Amniotic epithelial cell (primary cell): ENCODE measurements at places on chromosomes 4 and X.
A peak's percentile ranks its signal among the peaks of the same experiment; 100 is the strongest.

DNA sequence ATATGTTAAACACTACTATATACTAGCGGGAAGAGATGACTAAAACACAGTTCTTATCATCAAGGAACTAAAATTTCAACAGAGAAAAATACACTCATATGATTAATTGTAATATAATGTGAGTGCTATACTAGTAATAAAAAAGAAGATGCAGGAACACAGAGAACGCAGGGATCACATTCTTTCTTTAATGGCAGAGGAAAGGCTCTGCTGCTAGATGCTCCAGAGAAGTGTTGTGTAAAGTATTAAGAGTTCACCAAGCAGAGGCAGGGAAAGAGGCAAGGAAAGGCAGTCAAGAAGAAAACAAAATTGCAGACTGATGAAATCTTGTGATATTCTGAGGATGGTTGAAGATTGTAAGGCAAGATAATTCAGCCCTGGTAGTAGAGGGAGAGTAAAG lies 394.7 kb downstream of the PDGFC start:
- peak; percentile 60 for DNase-seq

- no peak for DNase-seq
Measured at GRCh38 chrX:39491548-39492297, 606.0 kb downstream of the BCOR start.

DNA sequence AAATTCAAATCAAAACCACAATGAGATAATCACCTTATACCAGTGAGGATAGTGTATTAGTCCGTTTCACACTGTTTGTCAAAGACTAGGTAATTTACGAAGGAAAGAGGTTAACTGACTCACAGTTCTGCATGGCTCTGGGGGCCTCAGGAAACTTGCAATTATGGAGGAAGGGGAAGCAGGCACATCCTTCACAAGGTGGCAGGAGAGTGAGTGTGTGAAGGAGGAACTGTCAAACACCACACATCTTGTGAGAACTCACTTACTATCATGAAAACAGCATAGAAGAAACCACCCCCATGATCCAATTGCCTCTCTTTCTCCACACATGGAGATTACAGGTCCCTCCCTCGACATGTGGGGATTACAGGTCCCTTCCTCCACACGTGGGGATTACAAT lies 54.7 kb upstream of the TRPC5 start:
- no peak for DNase-seq

DNA sequence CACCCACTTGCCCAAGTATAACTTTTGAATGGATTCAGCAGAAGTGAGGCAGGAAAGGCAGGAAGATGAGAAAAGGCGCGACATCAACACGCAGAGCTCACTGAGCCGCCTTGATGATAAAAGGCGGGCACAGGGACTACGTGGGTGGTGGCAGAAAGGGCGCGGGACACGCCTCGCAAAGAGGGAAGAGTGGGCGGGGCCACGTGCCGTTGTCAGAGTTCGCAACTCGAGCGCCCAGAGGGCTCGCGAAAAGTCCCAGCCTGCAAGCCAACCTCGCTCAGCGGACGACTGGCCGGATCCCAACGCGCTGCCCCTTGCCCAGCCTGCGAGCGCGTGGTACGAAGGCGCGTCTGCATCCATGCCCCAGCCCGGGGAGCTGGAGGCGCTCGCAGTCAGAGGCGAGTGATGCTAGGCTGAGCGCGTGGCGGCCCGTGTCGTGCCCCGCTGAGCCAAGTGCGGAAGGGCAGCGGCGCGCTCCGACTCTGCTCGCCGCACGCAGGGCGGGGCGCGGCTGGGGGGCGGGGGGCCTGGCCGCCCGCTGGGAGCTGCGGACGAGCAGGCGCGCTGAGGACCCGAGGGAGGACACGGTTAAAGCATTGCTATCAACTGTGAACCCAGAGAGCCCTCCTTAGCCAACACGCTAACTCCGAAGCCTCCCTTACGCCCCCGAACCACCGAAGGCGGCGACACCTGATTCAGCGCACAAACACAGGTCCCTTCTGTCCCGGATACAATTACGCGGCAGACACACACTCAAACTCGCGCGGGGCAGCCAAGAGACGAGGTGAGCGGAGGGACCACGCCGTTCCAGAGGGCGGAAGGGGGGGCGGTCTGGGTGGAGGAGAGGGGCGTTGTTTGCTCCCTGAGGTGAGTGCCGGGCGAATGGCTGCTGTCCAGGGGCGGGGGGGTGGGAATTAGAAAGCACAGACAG lies at the start of gene UGT8:
UGT8 (plus strand) TSS at position 617 of the 931 bp plus-strand sequence. CDS start 24,074 bp downstream, outside the sequence.
- DNase-seq, result peak; percentile 8

DNA sequence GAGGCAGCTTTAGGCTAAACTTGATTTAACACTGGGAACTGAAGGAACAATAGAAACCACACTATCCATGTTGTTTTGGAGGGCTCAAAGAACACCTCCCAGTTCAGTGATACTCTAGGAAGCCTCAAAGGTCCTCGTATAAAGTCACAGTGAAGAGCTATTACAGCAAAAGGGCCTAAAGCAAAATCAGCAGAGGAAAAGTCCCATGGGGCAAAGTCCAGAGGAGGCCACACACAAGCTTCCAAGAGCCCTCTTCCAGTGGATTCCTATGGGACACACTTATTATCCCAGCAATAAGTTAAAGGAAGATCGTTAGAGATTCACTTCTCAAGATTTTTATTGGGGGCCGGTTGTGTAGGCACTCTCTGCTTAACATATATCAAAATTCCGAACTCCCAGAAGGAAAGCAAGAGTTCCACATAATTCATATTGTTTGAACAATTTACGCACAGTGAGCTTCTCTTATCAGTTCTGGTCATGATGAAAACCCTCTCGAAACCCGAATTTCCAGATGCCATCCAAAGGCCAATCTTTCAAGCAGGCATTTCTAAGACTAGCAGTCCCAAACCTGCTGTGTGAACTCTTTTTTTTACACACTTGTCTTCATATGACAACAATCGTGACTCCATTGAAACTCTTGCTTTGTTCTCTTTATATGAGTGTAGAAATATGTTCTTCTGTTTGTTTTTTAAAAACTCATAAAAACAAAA lies 53.7 kb downstream of the ANXA5 start:
- DNase-seq, result no peak

DNA sequence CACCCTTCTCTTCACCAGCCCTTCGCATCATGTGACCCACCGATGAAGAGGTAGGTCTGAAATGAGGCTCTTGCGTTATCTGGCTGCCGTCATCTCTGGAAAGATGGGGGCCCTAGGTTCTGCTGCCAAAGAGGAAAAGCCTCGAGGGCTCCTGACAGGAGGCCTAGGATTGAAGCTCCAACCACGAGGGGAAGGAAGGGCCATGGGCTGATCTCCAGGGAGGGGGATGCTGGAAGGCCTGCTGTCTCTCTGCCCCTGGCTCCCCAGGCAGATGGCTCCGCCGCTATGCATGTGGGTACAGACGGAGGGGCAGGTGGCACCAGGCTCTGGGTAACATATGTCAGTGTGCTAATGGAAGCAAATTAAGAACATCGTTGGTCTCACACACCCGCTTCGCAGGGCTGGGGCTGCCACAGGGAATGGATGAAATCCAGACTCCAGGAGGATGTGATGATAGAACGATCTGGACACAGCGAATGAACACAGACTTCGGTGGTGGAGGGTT lies 44.9 kb downstream of the AFAP1 start:
- DNase-seq, result no peak

DNA sequence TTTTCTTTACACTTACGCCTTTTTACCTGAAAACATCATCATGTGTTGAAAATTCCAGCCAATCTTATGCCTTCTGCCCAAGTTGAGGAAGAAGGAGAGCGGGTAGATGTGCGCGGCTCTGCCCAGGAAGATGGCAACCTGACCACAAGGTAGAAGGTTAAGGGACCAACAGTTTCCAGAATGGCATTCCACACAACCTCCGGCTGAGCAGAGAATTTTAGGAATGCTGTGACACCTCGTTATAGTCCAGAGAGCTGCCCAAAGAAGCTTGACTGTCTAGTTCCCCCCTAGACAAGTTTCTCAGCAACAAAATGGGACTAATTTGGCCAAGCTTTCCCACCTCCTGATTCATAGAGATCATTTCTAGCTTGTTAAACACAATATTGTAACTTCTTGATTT lies 75.1 kb downstream of the CHST7 start:
- no peak for DNase-seq

DNA sequence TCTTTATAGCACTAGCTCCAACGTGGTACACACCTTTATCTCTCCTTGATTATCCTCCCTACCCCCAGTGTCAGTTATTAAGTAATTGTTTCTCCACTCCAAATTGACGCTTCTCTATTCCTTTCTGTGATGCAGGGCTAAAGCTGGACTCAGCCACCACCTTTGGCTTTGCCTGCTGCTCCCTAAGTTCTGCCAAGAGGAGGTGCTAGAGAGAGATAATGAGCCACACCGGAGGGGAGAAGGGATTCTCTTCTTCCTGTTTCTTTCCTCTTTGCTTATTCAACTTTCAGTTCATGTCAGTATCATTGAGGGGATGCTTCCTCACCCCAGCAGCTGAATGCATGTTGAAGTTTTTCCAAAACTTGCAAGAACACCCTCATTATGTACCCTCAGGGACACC lies 176.5 kb downstream of the GBA3 start:
- DNase-seq, result no peak

GRCh38 chrX:133542476-133542875 lies 127.2 kb upstream of the GPC4 start:
- no peak for DNase-seq

DNA sequence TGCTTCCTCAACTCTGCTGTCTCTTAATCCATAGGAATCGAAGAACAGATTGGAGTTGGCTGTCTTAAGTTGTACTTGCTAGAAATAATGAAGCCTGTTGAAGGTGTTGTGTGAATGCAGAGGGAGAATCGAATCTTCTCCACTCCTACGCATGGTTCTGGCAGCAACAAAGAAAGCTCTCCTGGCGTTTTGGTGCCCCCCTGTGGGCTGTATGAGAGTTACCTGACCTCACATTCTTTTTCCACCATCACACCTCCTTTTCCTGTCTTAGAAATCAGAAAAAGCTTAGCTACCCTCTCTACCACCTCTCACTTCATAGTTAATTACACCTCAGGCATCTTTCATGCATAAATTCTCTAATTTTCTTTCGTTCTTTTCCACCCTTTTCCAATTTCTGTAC lies 16.3 kb downstream of the KLF8 start:
- DNase-seq, result peak; percentile 32

DNA sequence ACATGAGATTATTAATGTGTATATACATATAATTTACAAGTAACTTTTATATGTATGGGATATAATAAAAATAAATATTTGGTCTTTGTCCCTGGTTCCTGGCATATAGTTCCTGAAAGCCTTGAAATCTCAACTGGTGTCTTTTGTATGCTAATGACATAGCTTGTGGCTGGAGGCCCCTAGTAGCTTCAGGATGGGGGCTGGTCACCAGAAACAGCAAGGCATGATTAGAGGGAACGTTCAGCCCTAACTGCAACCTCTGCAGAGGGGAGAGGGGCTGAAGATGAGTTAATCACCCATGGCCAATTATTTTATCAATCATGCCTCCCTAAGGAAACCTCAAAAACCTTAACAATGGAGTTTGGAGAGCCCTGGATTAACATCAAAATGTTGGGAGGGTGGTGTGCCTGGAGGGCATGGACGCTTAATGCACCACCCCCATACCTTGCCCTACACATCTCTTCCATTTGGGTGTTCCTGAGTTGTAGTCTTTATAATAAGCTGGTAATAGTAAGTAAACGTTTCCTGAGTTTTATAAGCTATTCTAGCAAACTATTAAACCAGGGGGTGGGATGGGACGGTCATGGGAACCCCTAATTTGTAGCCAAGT lies 21.3 kb downstream of the PIN4 start:
- no peak for DNase-seq

GRCh38 chr4:53804719-53805118 lies 213.4 kb upstream of the LNX1 start:
- peak; percentile 34 for DNase-seq

DNA sequence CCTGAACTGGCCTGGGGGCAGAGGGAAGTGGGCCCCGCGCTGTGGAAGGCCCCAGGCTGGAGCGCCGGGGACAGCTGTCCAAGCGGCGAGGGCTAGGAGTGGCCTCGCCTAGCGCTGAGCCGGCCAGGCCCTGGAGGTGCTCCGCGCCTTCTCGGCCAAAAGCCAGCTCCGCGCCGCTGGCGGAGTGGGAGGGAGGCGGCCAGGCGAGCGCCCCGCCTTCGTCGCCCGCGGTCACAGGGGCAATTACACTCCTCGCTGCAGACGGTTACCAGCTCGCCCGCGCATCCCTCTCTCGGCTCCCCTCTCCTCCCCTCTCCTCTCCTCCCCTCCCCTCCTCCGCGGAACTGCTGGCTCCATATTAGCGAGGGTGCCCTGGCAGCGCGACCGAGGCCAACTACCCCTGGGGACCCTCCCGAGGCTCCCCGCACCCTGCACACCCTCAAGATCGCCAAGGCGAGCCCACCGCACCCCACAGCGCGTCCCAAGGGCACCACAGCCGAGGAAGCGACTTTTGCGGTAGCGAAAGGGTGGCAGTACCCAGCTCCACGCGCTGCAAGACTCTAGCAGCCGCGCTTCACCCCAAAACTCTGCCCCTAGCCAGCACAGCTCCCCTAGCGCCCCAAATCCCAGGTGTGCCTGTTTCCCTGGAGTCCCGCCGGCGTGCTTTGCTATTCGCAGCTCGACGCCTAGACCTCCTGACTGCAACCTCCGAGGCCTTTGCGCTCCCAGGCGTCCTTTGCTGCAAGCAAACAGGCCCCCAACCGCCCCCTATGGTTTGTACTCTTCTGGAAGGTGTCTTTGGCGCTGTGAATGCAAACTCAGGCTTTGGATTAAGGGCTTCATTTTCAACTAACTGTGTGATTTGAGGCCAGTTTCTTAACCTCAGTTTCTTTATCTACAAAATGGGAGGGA lies 91.4 kb downstream of the BCOR start:
- DNase-seq, result no peak

DNA sequence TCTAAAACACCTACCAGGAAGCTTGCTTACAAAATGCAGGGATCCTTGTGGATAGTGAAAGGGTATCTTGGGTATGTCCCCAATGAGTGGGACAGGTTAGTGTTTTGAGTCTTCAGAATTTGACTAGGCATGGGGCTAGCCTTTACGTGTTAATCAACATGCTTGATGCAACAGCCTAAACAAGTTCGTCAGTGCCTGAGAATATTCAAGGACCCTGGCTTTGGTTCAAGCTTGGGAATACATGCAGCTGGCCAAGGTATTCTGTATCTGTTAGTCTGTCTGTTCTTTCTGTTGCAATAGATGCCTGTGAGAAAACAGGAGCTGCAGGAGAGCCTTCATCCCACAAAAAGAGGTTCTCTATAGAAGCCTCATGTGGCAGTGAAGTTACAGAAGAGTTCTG lies 149.5 kb downstream of the CCNG2 start:
- DNase-seq, result no peak

GRCh38 chr4:110510277-110510676 lies 34.3 kb downstream of the ENPEP start:
- DNase-seq, result no peak

GRCh38 chr4:138775890-138776289 lies 239.7 kb upstream of the NOCT start:
- DNase-seq, result peak; percentile 35

- no peak for DNase-seq
Measured at GRCh38 chrX:67050760-67051159, 411.9 kb upstream of the EDA2R start.

DNA sequence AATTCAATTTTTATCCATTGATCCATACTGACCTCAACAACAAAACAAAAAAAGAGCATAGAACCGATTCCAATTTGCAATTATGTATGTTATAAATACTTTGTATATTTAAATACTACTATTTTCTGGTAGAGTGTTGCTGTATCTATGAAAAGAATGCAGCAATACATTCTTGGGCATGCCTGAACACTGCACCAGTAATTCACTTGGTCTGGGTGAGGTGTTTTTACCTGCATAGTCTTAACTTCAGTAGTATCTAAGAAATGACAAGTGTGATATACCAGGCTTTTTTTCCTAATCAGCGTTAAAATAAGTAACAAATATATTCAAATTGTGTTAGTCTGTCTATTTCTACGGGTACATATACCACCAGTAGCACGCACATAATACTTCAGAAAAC lies 120.2 kb downstream of the KLHL13 start:
- DNase-seq, result no peak
